ENCODE measurements at places on chromosomes 13 and 19.

DNA sequence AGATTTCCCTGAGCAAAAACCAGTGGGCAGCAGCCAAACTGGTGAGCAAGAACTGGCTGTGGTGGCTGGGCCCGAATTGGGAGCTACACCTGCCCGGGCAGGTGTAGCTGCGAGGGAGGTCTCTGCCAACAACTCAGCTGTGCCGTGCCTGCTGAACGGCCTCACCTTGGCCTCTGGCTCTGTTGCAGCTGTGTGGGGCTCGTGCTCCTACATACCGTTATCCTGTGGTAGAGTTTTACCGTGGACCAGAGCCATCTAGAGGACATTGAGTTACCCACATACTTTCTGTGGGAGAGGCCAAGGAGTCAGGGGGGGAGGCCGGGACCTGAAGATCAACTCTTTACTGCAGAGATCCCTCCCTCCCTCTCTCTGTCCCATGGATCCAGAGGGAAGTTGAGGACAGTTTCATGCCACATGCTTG, 113.2 kb downstream of the TM9SF2 start:
- DNase-seq = no peak

DNA sequence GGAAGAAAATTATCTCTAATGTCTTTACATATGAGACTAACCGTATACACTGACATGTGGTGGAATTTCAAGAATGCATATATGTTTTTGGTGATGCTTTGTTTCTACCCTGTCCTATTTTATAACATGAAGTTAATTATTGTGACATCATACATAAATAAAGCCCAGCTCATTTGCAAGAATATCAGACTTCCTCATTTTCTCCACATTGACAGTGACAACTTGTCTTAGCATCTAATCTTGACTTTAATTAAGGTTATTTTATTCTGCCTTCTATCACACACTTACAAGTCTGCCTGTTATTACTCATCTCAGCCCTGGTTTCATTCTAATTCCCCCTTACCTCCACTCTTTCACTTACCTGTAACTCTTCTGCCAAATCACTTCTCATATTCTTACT, 140.6 kb upstream of the STARD13 start:
- no peak for DNase-seq

DNA sequence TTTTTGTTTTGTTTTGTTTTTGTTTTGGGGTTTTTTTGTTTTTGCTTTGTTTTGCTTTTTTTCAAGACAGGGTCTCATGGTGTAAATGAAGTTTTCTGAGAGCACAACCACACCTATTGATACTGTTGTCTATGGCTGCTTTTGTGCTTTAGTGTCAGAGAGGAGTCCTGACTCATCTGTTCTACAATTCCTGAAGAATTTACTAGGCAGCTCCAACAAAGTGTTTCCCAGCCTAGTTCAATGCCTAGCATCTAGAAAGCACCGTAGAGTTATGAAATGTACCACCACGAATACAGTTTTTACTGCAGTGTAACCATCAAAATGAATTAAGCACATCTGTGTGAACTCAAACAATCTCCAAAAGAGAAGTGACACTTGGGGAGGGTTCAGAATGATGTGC, 21.2 kb downstream of the SAFB start:
- no peak for DNase-seq

GRCh38 chr19:31110336-31110735, 238.9 kb downstream of the TSHZ3 start:
- DNase-seq = no peak

- DNase-seq = no peak
Observed at GRCh38 chr19:31071136-31071855, 277.9 kb downstream of the TSHZ3 start.

DNA sequence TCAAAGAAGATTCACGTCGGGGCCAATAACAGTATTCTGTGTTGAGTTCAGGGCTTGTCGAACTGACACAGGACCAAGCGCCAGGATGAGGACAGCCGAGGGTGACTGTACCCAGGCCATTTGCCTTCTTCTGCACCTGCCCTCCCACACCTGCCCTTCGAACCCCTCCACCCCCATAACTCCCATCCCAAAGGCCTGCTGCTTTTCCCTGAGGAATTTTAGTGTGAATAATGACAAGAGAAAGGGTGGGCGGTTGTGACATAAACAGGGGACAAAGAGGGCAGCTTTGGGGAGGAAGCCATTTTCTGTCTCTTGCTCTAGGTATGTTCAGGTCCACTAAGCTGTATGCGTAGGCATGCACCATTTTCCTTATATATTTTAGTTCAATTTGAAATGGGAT, 26.1 kb downstream of the GJA3 start:
- no peak for DNase-seq

DNA sequence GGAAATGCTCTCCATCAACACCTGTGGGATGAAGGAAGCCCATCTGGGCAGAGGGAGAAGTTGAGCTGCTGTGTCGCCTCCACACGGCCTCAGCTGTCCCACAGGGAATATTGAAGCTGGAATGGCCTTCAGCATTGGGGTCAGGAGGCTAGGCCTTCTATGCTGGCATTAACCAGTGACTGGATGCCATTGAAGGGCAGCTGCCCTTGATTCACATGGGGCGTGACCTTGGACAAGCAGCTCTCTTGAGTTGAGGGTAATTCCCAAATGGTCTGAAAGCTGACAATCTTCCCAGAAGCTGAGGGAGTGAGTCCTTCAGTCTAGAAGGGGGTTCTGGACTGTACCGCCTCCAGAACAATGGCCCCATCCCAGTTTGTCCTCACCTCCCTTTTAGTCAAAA, 6.7 kb downstream of the BCL3 start:
- no peak for DNase-seq

- peak; percentile 56 for DNase-seq
Observed at GRCh38 chr13:99469041-99469440, 32.2 kb upstream of the TM9SF2 start.

DNA sequence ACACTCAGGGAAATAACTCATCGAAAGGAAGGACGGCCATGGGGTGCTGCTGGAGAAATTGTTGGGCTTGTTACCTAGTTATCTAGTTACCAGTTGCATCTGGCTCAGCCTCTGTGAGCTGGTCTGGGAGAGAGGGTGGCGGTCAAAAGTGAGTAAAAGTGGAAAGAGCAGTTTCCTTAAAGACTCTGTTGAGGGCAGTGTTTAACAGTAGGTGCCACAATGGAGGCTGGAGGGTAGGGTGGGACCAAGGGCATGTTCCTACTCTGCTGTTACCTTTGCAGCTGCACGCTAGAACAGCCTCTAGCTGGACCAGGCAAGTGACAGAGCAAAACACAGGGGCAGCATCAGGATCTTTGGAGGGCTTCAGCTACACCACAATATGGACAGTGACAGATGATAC, 228.8 kb upstream of the STARD13 start:
- DNase-seq = no peak

DNA sequence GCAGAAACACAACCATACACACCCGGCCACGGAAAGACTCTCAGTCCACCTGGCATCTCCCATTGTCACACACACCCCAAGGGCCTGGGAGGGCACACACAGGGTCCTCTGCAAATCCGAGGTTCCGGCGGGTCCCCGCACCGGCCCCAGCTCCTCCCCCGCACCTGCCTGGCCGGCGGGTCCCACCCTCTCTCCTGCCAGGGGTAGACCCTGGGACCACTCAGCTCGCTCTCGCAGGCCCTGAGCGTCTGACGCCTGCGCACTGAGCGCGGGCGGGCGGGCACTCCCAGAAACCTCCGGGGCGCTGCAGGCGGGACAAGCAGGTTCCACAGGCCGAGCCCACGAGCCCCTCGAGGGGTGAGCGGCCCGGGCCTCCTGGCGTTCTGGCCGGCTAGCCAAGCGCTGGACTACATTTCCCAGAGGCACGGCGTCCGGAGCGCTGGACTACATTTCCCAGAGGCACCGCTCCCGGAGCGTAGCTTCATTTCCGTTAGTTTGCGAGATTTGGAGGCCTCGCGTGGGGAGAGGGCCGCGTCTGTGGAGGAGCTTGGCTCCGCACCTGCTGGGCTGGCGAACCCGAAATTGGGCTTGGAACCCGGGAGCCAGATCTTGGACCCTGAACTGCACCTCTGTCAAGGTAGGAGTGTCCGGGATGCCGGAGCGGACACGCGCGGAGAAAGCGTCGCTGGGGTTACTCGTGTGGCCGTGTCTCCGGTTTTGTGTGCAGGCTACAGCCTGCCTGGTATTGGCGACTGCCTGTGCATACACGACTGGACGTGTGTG, at the start of gene ZNF420:
ZNF420 (plus strand) TSS at position 500 of the 783 bp plus-strand sequence. CDS start 10,686 bp downstream, outside the sequence.
- peak; percentile 84 for DNase-seq

GRCh38 chr13:97191142-97191541, 31.0 kb upstream of the MBNL2 start:
- no peak for DNase-seq

- DNase-seq = no peak
Observed at GRCh38 chr13:98909016-98909415, 68.8 kb downstream of the DOCK9 start.

Data from NCI-H1694 (cell line).